Right lung (tissue), 10 donors: ENCODE measurements at places on chromosomes 6 and 20.

GRCh38 chr6:108164815-108165706 is 761 bp upstream of the NR2E1 start:
- no peak for DNase-seq

- DNase-seq = no peak
Observed at GRCh38 chr20:32479012-32479411, 106.1 kb downstream of the NOL4L start.

DNA sequence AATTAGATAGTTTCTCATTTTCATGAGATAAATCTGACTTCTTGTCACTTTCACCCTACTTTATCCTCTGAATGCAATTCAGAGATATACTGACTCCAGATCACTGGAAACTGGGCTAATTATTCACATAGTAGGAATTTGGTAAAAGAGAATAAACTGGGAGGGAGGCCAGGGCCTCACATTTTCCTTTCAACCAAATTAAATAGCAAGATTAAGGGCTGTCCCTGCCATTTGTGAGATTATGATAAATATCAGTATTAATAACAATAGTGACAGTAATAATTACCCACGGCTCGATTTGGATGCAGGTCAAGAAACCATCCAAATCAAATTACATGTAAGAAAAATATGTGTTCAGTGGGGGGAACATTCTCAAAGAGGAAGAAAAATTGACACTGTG is 140.5 kb downstream of the CD83 start:
- no peak for DNase-seq

- DNase-seq = no peak
Observed at GRCh38 chr6:124026694-124027093, 223.0 kb downstream of the NKAIN2 start.

DNA sequence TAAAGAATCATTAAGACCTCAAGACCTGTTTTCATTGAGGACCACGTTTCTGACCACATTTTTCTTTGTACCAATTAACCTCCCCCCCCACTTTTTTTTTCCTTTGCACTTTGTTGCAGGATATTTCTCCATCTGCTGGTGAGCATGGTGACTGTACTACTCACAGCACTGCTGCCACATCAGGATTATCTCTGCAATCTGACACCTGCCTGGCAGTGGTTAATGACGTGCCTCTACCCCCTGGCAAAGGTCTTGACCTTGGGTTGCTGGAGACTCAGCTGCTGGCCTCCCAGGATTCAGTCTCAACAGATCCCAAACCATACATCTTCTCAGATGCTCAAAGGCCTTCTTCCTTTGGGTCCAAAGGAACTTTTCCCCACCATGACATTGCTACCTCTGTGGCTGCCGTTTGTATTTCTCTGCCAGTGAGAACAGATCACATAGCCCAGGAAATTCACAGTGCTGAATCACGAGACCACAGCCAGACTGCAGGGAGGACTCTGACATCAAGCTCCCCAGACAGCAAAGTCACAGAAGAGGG is 46.6 kb upstream of the EDN3 start:
- DNase-seq = no peak

DNA sequence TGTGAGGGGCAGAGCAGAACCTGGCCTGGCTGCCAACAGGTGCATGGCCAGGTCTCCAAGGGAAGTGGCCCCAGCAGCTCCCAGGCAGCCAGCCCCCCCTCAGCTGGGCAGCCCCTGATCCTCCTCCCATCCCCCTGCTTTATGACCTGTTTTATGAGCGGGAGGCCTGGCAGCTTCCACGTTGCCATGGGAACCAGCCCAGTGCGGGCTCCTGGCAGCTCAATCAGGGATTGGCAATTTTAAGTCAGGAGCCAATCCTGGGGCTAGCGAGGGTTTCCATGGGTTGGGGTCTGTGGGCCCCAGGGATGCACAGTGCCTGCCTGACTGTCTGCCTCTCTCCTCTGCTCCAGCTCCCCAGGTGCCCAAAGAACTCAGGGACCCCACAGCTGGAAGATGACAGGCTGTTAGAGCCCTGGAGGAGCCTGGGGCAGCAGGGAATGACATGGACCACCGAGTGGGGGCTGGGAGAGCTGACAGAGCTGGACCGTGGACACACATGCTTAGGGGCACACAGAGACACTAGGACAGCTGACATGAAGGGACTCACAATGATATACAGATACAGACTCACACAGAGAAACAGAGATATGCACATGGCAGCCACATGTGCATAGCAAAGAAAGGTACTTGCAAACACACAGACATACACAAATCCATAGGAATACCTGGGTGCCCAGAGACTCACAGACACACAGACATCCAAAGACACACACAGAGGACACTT is 56.5 kb upstream of the SIRPA start:
- DNase-seq = no peak

DNA sequence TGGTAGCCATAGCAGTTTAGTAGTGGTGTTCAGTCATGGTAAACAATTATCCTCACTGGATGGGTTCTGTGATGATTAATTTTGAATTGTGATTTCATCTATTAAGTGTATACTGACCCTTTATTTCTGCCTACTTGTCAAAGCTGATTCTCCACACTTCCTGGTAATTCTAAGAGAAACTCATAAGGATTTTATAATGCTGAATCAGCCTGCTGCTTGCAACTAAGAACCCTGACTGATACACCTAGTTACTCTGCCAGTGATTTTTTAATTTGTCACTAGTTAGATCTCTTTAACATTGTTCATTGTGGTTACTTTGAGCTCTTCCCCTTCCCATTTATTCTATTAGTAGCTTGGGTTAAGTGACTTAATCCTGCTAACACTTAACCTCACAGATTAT is 8.6 kb downstream of the CDC40 start:
- DNase-seq = no peak

DNA sequence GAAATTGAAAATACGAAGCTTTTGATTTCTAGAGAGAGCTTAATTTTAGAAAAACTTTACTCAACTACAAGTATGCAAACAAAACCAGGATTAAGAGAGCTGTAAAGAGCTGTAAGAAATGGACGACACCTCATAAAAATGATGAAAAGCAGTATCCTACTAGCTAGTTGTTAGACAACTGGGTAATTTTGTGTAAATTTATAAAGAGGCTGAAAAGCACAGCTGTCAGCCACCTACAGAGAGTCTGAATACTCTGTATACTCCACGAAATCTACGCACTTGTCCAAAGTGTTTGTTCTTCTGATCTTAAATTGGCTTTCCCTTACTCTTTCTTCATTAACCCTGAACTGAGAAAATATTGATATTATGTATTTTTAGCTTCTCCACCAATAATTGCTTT is 808.4 kb upstream of the EPHA7 start:
- DNase-seq = no peak

DNA sequence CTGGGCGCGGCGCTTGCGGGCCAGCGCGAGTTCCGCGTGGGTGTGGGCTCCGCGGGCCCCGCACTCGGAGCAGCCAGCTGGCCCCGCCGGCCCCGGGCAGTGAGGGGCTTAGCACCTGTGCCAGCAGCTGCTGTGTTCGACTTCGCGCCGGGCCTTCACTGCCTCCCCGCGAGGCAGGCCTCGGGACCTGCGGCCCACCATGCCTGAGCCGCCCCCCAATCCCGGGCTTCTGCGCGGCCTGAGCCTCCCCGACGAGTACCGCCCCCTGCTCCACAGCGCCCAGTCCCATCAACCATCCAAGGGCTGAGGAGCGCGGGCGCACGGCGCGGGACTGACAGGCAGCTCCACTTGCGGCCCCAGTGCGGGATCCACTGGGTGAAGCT is 36.2 kb downstream of the RIOK1 start:
- no peak for DNase-seq

GRCh38 chr6:19632230-19632629 is 204.9 kb upstream of the ID4 start:
- no peak for DNase-seq

GRCh38 chr6:164911873-164912580 is 397.4 kb downstream of the C6orf118 start:
- DNase-seq = no peak
